ENCODE measurements at places on chromosomes 6 and 20.

- no peak overlapping the region for H3K4me3 ChIP-seq
- no peaks in the 10 kb centered on the region for H3K36me3 ChIP-seq
- no peak for DNase-seq
- H3K4me1 ChIP-seq = no peaks in the 10 kb centered on the region
Observed at GRCh38 chr6:165746331-165746730, 83.3 kb upstream of the PDE10A start.

GRCh38 chr20:11716239-11716944, 201.3 kb upstream of the BTBD3 start:
- no peak overlapping the region for H3K4me3 ChIP-seq
- H3K4me1 ChIP-seq = no peaks in the 10 kb centered on the region
- no peak overlapping the region for H3K27ac ChIP-seq
- no peaks in the 10 kb centered on the region for H3K27me3 ChIP-seq
- H3K36me3 ChIP-seq = no peaks in the 10 kb centered on the region

- H3K4me1 ChIP-seq = no peaks in the 10 kb centered on the region
- H3K4me3 ChIP-seq = no peak overlapping the region
- no peaks in the 10 kb centered on the region for H3K27me3 ChIP-seq
- DNase-seq = no peak
- H3K27ac ChIP-seq = no peak overlapping the region
Observed at GRCh38 chr6:3319610-3320200, 61.0 kb downstream of the PSMG4 start.

DNA sequence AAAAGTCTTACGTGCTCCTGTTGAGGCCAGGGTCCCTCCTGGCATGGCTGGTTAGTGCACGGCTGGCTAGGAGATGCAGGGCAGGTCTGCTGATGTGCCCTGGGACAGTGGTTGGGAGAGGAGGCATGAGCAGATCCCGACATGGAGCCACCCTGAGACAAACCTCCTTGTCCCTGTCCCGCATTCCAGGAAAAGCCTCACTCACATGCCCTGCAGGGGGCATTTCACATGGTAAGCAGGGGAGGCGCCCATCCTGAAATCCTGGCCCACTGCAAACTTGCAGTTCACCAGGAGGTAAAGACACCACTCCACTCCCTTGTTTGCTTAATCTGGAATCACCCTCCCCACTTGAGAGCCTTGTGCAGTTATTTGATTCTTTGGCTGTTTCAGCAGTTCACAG, 116.7 kb upstream of the SLC24A3 start:
- no peaks in the 10 kb centered on the region for H3K4me1 ChIP-seq
- no peaks in the 10 kb centered on the region for H3K27me3 ChIP-seq
- DNase-seq = peak; percentile 45
- H3K4me3 ChIP-seq = no peak overlapping the region
- no peak overlapping the region for H3K27ac ChIP-seq

- H3K27me3 ChIP-seq = no peaks in the 10 kb centered on the region
- H3K4me1 ChIP-seq = no peaks in the 10 kb centered on the region
- no peak for DNase-seq
- H3K4me3 ChIP-seq = no peak overlapping the region
Observed at GRCh38 chr6:62528894-62529526, 243.0 kb upstream of the KHDRBS2 start.

- no peak for DNase-seq
- no peak overlapping the region for H3K4me3 ChIP-seq
- H3K27ac ChIP-seq = no peak overlapping the region
- no peaks in the 10 kb centered on the region for H3K36me3 ChIP-seq
Observed at GRCh38 chr6:135667691-135668455, 170.3 kb upstream of the AHI1 start.

- H3K36me3 ChIP-seq = no peaks in the 10 kb centered on the region
- H3K4me3 ChIP-seq = no peak overlapping the region
- H3K27me3 ChIP-seq = no peaks in the 10 kb centered on the region
- no peaks in the 10 kb centered on the region for H3K4me1 ChIP-seq
- DNase-seq = no peak
Observed at GRCh38 chr6:137754366-137754765, 112.7 kb upstream of the TNFAIP3 start.

DNA sequence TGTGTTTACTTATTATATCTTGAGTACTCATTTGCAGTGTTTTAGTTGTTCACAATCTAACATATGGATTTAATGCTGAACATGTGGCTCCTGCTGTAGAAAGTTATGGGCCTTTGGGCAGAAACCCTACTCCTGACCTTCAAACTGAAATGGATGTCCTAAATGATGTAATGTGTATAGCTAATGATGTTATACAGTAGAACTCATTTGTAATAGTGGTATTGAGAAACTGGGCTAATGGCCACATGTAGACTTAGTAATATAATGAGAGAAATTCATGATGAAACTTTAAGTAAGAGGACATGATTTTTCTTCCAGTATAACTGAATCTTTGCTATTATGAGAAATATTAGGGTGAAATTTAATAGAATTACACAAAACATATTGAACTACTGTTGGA, 121.3 kb upstream of the PTPRK start:
- H3K27me3 ChIP-seq = no peaks in the 10 kb centered on the region
- no peaks in the 10 kb centered on the region for H3K36me3 ChIP-seq
- no peak overlapping the region for H3K4me3 ChIP-seq

DNA sequence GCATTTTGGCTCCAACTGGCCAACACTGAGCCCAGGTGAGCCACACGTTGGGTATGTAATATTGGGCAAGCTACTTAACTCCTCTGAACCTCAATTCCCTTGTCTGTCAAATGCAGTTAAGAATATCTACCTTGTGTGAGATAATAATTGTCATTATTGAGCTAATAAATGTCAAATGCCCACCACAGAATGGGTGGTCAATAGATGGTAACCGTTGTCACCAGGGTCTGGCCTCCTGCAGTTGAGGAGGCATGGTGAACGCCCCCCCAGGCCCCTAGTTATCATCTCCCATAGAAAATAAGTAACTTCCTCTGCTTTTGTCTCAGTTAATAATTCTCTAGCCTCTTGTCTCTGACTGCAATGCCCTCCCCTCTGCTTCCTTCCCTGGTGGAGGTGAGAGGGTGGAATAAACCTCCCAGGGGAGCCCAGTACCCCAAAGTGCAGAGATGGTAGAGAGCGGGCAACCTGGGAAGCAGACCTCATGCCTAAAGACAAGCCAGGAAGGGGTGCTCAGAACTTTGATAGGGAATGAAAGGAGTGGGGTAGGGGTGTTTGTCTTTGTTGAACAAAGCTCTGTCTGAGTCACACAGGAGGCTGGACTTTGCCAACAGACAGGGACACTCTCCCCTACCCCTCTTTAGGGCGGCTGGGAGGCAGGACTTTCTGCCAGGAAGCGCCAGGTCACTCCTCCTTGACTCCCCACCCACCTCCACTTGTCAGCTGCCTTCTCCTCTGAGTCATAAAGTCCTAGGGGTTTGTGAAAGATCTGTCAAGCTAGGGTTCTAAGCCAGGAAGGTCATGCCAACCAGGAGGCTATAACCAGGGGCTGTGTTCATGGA, 1.3 kb upstream of the UNC5CL start:
- H3K36me3 ChIP-seq = no peaks in the 10 kb centered on the region
- peaks cover 5% of the 10 kb centered on the region for H3K4me1 ChIP-seq
- H3K4me3 ChIP-seq = no peak overlapping the region
- no peak overlapping the region for H3K27ac ChIP-seq
- DNase-seq = no peak
- H3K27me3 ChIP-seq = no peaks in the 10 kb centered on the region

DNA sequence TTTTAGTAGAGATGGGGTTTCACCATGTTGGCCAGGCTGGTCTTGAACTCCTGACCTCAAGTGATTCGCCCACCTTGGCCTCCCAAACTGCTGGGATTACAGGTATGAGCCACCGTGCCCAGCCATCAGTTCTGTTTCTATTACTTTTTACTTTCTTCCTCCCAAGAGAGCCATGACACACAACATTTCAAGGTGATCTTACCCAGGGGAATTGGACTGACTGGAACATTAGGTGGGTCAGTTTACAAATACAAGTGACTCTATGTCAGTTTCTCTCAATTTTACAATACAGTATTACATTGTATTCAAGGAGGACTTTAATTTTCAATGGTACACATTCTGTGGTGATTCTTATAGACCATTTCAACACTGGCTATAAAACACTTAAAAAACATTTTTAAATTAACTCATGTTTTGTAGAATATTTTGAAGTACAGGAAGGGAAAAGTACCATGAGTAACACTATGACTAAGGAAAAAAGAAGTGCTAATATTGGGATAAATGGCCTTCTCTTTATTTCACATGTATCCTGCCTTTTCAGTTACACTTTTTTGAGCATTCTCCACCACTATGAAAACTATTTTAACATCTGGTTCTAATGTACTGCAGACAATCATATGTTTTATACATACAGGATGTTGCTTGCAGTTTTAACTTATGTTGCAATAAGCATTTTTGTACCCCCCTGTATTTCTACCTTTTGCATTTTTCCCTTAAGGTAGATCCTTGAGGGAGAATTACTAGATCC, 8.4 kb downstream of the TPBG start:
- no peaks in the 10 kb centered on the region for H3K36me3 ChIP-seq
- no peak overlapping the region for H3K27ac ChIP-seq
- H3K4me3 ChIP-seq = no peak overlapping the region
- no peaks in the 10 kb centered on the region for H3K4me1 ChIP-seq
- no peak for DNase-seq

DNA sequence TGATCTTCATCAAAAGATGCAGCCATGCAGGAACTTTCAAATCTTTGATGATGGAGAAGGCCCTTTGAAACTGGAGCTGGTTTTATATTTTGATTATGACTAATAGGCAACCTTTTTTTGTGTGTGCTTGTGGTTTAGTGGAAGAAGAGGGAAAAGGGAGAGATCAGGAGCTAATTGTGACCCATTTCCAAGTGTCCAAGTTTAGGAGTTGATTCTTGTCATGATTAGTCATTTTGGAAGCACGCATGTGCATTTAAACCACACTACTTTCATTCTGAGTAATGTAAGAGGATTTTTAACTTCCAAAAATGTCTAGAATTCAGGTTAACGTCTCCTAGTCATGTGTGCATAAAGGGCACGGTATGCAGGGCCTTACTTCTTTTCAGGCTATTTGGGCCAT, 3.5 kb downstream of the FOXO3 start:
- H3K27me3 ChIP-seq = peaks cover 2% of the 10 kb centered on the region
- DNase-seq = no peak
- H3K4me1 ChIP-seq = no peaks in the 10 kb centered on the region

DNA sequence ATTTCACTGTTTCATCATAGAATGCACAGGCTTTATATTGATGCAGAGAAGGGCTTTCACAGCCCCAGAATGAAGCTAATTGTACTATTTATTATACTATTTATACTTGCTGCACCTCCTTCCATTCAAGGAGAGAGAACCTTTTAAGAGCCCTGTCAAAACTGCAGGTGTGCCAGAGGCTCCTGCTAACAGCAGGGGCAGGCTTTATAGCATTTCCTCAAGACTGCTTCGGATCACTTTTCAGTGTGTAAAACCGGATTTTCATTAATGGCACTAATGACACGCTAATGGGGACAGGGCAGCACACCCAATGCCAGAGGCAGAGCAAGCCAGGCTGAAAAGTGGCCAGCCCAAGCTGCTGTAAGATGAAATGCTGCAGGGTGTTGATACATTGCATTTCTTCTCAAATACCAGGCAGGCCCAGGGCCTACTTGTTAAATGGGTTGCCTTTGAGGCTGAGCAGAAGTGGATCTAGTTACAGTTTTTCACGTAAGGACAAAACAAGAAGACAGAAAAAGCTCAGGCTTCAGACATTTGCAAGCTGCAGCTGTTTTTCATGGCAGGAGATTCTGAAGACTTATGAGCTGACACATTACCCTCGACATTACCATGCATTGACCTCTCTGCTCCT, 487.7 kb upstream of the BTBD3 start:
- H3K36me3 ChIP-seq = no peaks in the 10 kb centered on the region
- H3K27ac ChIP-seq = no peak overlapping the region
- no peaks in the 10 kb centered on the region for H3K4me1 ChIP-seq
- no peaks in the 10 kb centered on the region for H3K27me3 ChIP-seq

DNA sequence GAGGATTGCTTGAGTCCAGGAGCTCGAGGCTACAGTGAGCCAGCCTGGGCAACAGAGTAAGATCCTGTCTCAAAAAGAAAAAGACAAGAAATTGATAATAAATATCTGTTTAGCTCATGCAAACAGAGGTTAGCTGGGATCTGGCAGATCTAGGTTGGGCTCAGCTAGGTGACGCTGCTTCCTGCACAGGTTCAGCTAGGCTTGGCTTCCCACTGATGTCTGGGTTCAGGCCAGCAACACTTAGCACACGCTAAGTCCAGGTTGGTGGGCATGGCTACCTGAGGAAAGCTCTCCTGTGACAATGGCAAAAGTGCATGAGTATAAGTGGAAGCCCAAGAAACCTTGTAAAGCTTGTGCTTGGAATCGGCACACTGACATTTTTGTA, 48.7 kb downstream of the RIN2 start:
- no peak overlapping the region for H3K27ac ChIP-seq
- H3K4me3 ChIP-seq = no peak overlapping the region
- H3K36me3 ChIP-seq = no peaks in the 10 kb centered on the region
- no peaks in the 10 kb centered on the region for H3K27me3 ChIP-seq
- H3K4me1 ChIP-seq = no peaks in the 10 kb centered on the region

GRCh38 chr20:44509762-44510161, 12.1 kb downstream of the SERINC3 start:
- H3K36me3 ChIP-seq = peaks cover 8% of the 10 kb centered on the region
- H3K27ac ChIP-seq = no peak overlapping the region
- no peak overlapping the region for H3K4me3 ChIP-seq
- DNase-seq = no peak
- H3K27me3 ChIP-seq = no peaks in the 10 kb centered on the region

- no peaks in the 10 kb centered on the region for H3K36me3 ChIP-seq
- H3K4me3 ChIP-seq = no peak overlapping the region
- no peaks in the 10 kb centered on the region for H3K4me1 ChIP-seq
Observed at GRCh38 chr6:137402143-137402680, 92.0 kb downstream of the OLIG3 start.

DNA sequence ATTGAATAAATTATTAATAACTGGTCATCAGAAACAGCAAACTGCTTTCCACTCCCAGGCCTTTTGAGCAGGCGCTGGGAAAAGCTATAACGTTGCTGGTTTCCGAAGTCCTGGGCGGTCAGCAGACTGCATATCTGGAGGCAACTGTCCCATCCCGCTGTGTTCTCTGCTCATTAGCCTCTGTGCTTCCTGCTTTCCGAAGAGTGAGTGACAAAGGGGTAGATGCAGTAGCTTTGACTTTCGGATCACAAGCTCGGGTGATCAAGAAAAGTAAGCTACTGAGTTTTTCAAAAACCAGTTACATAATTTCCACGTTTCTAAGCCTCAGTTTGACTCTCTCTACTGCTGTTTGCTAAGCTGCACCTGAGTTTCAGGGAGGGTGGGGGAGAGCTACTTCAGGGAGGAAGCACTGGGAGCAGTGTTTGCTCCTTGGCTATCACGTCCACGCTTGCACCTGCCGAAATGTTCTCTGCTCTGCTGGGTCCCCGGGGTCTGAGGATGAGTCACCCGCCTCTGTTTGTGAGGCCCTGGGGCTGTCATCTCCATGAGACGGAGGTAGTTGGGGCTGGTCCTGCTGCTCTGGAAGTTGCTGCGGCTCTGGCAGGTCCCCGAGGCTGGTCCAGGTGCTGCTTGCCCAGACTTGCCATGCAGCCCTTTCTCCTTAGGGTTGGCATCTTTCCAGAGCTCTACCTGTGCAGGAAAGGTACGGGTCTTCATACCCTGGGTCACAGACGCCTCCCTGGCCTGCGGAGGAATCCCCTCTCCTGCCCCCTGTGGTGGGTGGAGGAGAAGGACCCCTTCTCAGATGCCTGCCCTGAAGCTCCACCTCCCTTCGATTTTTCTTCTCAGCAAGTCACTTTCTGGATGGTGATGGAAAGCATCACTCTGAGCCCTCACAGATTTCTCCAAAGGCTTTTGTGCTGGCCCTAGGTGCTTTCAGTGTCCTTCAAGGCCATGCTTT, 220.0 kb downstream of the QKI start:
- no peaks in the 10 kb centered on the region for H3K27me3 ChIP-seq
- no peak overlapping the region for H3K27ac ChIP-seq
- H3K4me1 ChIP-seq = peaks cover 6% of the 10 kb centered on the region
- no peak overlapping the region for H3K4me3 ChIP-seq
